Activated CD4-positive, alpha-beta T cell treated with anti-CD3 and anti-CD28 coated beads for 24 hours (primary cell): ENCODE measurements at places on chromosomes 6 and 20.

- no peak for DNase-seq
Measured at GRCh38 chr20:19382386-19383340, 170.2 kb downstream of the SLC24A3 start.

DNA sequence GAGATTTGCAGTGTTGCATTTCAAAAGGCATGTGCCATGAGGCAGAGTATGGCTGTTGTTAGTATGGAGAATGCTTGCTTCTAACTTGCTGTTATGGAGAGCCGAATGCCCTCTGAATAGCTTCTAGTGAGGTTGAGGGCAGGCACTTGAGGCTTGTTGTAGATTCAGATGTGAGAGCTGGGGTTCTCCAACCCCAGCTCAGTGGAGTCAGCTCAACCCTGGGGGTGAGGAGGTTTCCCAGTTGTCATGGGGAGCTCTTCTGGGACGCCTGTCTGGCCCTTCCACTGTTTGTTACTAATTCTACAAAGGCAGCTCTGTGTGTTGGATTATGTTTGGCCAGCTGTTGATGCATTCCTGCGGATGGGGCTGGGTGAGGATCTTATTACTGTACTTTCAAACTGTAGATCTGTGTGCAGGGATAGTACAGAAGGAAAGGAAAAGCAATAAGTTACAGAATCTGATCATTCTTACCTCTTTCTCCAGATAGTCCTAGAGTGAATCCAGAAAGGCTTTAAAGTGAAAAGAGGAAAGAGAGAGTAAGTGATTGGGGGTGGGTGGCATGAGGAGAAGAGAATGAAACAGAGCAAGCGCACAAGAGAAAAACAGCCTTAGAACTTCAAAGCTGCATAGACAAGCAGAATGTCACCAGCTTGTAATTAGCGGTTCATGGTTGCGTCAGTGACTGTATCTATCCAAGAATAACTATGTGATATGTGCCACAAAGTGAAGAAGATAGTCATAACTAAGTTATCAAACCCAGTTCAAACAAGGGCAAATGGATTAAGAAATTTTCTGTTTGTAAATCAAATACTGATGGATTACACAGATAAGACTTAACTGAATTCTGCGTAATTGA, 148.7 kb downstream of the PRL start:
- DNase-seq, result no peak

DNA sequence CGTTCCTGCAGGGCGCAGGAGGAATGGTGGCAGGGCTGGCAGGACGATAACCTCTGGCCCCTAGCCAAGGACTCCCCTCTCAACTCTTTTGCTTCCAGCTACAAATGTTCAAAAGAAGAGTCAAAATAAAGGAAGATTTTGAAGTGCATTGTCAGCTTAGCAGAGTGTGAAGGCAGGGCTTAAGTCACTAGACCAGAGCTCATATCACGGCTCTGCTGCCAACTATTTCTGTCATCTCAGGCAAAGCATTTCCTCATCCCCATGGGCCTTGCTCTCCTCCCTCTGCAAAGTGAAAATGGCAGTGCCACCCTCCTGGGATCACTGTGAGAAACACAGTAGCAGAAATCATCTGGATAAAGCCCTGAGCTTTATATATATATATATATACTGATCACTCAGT, 36.7 kb downstream of the CFAP61 start:
- no peak for DNase-seq

GRCh38 chr6:47353871-47354270, 44.2 kb upstream of the TNFRSF21 start:
- DNase-seq, result no peak

- no peak for DNase-seq
Measured at GRCh38 chr6:154932515-154933027, 62.5 kb upstream of the TIAM2 start.

DNA sequence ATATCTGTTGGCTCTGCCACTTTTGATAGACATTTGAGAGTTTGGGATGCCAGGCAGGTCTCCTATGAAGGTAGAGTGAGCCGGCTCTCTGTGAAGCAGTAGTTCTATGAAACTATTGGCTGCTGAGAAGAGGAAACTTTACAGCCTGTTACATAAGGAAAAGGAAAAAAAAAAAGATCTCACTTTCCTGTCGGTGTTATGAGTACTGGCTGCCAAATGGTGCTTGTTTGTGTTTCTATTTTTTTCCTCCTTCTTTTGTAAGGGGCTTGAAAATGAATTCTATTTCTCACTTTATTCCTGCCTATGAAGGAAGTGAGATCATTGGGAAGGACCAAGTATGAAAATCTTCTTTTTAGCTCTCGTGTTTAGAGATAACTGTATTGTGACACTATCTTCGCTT, 73.1 kb upstream of the CLDN20 start:
- no peak for DNase-seq

- DNase-seq, result no peak
Measured at GRCh38 chr6:150297327-150298029, 71.3 kb upstream of the IYD start.

DNA sequence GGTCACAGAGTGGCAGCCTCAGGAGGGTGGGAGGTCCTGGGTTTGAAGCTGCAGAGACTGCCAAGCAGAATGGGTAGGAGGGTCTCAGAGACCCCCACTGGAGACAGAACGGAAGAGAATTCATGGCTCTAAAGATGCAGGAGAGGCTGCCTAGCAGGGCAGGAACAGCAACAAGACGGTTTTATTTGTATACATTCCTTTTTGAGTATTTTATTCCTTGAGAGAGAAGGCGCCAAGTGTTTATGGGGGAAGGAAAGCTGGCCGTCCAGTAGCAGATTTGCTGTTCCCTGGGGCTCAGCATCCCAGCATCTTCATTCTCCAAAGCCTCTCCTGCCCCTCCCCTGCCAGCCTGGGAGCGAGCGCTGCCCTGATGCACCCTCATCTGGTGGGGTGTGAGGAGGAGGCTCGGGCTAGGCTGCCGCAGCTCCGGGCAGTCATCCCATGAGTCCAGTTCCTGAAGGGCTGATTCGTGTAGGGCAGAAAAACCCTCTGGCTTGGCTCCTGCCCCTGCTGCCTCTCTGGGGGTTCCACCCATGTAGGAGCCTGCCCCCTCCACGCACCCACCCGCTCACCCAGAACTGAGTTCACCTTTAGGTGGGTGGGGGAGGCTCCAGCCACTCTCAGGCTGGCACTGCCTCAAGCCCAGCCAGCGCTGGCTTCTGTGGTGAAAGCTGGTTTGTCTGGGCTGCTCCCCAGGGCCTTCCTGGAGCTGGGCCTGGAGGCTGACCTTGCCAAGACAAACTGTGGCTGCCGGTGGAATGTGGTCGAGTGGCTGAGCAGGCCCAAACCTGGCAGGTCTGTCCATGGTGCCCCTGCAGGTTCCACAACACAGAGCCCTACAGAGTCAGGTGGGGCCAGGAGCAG, 32.4 kb downstream of the CPXM1 start:
- DNase-seq, result no peak

- DNase-seq, result no peak
Measured at GRCh38 chr20:57310821-57311514, 18.6 kb upstream of the SPO11 start.

DNA sequence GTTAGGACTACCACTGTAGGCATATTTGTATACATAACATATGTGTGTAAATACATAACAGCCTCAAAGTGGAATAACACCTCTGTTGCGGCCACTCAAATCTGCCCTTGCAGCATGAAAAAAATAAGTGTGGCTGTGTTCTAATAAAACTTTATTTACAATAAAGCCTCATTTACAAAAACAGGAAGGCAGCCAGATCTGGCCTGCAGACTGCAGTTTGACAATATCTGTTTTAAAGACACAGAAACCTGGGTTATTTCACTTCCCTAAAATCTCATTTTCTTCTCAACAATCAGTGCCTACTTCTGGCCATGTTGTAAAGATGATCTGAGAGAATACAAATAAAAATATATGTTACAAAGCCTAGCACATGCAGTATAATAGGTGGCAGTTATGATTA, 53.9 kb upstream of the SCML4 start:
- no peak for DNase-seq

- DNase-seq, result no peak
Measured at GRCh38 chr6:8570256-8570920, 135.0 kb upstream of the SLC35B3 start.

DNA sequence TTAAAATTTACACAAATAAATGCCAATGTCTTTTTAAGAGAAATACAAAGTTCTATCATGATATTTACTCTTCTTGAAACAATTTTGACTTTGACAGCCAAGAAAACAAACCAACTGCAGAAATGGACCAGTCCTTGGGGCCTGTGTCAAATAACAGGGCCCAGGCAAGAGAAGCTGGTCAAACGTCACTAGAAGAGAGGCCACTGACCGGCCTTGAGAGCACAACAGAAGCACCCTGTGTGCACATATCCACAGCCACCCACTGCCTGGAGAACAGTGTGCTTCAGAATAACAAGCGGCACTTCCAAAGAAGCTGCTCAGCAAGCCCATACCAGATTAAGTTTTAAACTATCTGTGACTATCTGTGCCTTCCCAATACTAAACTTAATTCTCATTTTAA, 14.8 kb downstream of the APMAP start:
- DNase-seq, result no peak

DNA sequence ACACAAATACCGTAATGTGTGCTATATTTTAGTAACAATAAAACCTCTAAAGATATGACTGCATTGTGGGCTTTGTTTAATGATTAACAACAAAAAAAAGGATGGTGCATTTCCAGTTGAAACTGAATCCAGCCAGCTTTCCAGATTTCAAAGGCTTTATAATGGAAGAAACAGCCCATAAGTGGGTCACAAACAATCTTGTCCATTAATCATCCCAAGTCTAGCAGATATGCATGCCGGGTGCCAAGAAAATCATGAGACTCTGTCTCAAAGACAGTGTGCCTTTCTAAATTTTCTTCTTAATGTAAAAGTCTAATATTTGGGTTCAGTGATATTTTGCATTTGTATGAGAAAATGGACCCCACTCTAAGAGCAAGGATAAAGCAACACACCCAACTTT, 20.6 kb upstream of the LAMP5 start:
- no peak for DNase-seq

- no peak for DNase-seq
Measured at GRCh38 chr6:3139090-3139903, 18.0 kb downstream of the TUBB2A start.

DNA sequence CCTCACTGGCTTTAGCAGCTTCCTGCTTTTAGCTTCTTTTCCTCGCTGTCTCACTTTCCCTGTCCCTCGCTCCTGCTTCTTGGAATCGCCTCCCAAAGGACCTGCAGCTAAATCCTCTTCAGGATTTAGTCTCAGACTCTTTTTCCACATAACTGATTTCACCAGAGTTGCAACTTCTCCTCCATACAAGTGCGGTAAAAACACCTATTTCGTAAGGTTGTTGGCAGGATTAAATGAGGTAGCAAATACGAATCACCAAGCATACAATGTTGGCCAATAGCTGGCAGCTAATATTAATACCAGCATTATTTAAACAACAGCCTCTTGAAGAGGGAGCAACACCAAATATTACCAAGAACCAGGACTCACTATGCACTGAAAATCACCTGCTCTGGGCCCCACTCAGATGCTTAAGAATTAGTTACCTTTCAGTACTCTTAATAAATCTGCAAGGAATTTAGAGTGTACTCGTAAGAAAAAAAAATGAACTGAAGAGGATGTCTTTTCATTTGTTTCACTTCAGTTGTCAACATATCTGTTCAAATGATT, 123.0 kb downstream of the DTNBP1 start:
- DNase-seq, result no peak

GRCh38 chr6:11497881-11498280, 39.7 kb upstream of the TMEM170B start:
- no peak for DNase-seq

DNA sequence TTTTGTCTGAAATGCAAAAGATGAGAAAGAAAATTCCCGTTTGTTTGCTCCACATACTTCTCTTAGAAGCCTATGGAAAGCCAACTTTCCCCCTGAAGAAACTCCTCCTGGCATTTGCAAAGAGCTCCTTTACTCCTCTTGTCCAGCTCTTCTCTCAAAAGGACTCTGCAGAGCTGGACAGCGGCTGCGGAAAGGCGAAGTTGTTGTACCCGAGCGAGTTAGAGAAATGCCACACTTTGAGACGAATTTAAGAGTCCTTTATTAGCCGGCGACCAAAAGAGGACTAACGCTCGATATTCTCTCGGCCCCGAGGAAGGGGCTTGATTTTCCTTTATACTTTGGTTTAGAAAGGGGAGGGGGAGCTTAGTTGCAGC, 157.8 kb downstream of the TRIM27 start:
- no peak for DNase-seq

GRCh38 chr6:32045811-32046449, 7.7 kb downstream of the CYP21A2 start:
- no peak for DNase-seq

DNA sequence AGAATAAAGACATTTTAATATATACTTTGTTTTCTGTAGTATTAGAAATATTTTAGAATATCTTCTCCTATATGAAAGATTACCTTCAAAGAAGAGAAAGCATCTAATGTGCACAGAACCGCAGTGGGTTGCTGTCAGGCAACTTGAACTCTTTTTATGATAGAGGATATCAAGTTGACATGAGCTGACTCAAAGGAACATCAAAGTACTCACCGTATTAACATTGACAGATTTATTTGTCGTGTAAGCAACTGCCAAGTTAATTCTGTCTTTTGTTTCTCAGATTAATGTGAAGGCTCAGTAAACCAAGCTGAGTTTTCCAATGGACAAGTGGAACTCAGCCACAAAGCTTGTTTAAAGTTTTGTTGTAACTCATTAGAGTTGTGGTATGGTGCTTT, 2.2 kb upstream of the GINM1 start:
- no peak for DNase-seq

- no peak for DNase-seq
Measured at GRCh38 chr6:100664274-100665040, 199.7 kb upstream of the SIM1 start.

GRCh38 chr20:50654904-50655303, 36.4 kb downstream of the RIPOR3 start:
- DNase-seq, result no peak

GRCh38 chr6:19478992-19479391, 358.2 kb upstream of the ID4 start:
- no peak for DNase-seq

- DNase-seq, result no peak
Measured at GRCh38 chr6:41736186-41736733, 852 bp upstream of the TFEB start.

- DNase-seq, result no peak
Measured at GRCh38 chr20:38745757-38746156, 2.5 kb upstream of the ACTR5 start.

GRCh38 chr20:23151885-23152284, 65.8 kb upstream of the CD93 start:
- no peak for DNase-seq
